ENCODE measurements at places on chromosomes 12 and 14.

DNA sequence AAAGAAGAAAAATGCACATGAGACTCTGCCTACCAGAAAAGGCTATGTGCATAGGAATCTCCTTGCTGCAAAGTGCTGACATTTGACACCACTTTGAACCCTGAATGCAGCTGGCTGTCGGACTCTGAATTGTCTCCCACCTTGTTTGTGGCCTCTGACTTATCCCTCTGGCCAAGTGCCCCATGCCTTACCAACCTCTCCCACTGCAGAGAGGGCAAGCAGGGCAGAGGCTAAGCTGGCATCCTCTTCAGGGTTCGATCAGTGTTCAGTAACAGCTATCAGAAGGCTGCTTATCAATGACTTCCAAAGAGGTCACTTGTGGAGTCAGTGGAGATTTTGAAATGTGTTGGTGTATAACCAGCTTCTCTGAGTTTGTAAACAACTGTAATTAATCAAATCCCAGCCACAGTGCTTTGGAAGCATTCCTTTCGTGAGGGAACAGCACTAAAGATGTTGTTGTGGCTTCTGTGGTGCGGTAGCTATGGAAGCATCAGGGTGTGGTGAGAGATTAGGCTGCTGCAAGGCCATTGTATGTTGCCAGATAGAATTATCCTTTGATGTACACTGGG is 22.6 kb upstream of the BMP4 start:
- DNase-seq = no peak

DNA sequence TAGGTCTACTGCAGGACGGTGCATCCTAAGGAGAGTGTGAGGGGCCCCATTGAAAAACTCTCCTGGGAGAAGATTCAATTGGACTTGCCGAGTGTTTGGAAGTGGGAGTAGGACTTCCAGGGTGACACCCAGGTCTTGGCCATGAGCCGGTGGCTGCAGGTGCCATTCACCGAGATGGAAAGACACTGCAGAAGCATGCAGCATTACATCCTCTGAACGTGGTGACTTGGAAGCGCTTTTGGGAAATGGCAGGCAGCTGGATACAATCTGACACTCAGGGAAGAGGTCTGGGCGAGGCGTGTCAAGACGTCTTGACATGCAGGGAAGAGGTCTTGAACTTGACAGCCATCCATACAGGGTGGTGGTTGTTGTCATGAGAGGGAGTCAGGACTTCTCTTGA is 126.9 kb downstream of the PAPOLA start:
- no peak for DNase-seq

GRCh38 chr12:2783936-2784600 is 10.7 kb upstream of the FKBP4 start:
- DNase-seq = peak; percentile 72

- DNase-seq = no peak
Measured at GRCh38 chr12:100936661-100937060, 142.1 kb downstream of the ANO4 start.

Data from iPS DF 6.9 (cell line).